ENCODE measurements at places on chromosomes 7 and 10.

- DNase-seq, result no peak
Measured at GRCh38 chr10:43595739-43596298, 10.4 kb upstream of the ZNF485 start.

GRCh38 chr7:82443547-82444219, at the start of gene CACNA2D1:
CACNA2D1 (minus strand) TSS chr7:82443777.
- peak; percentile 55 for DNase-seq

- DNase-seq, result no peak
Measured at GRCh38 chr10:123538401-123539320, 127.5 kb upstream of the GPR26 start.

DNA sequence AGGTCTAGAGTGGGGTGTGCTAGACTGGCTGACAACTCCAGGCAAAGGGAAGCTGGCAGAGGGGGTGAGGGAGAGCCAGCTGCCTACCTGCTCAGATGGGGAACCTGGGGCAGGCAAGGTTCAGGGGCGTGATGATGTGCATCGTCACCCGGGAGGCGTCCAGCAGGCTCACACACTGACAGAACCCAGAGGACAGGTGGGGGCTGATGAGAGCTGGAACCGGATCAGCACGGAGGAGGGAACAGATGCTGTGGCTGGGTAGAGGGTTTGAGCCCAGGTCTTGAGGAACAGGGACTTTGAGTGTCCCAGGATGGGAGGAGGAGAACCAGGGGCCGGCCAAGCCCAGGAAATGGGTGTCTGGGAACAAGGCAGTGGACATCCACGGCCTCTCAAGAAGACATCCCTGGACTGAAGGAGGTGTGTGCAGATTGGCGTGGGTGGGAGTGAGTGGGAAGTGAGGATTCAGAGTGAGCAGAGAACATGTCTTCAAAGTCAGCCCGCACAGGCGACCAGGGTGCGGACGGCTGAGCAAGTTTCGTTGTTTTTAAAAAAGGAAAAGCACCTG, 3.9 kb downstream of the RASGEF1A start:
- DNase-seq, result no peak

- no peak for DNase-seq
Measured at GRCh38 chr10:114180937-114181336, 1.8 kb downstream of the TDRD1 start.

GRCh38 chr10:22999942-23000341, 72.1 kb downstream of the ARMC3 start:
- no peak for DNase-seq

- no peak for DNase-seq
Measured at GRCh38 chr10:29615195-29615594, 19.6 kb downstream of the SVIL start.

- no peak for DNase-seq
Measured at GRCh38 chr7:43872406-43873110, 3.2 kb upstream of the MRPS24 start.

DNA sequence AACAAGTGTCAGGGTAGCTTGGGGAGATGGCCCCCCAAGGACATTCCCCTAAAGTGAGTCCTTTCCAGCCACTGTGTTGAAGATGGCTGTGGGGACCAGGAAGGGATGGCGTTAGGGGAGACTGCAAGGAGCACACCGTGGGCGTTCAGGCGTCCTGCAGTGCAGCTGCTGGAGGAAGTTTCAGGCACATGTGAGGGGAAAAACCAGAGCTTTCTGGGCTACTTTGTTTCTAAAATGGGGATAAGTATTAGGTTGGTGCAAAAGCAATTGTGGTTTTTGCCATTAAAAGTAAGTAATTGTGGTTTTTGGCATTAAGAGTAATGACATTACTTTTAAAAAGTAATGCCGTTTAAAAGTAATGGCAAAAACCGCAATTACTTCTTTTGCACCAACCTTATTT, 14.3 kb downstream of the PRF1 start:
- DNase-seq, result no peak

- DNase-seq, result no peak
Measured at GRCh38 chr10:1573334-1573969, 163.9 kb downstream of the ADARB2 start.

DNA sequence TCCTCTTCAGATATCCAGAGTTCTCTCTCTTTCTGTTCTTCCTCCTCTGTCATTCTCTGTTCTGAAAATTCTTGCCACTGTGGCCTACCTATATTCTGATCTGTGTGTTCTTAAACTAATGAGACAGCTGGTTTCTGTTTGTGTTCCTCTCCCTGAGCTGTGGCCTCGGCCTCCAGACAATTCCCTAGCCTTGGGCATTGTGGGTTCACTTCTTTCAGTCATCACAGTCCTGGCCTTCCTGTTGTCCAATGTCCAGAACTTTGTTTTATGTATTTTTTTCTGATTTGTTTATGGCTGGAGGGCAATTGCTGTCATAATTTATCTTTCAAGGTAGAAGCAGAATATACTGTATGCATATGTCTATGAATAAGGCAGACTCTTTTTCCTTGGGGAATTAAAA, 173.2 kb upstream of the MTPN start:
- no peak for DNase-seq

DNA sequence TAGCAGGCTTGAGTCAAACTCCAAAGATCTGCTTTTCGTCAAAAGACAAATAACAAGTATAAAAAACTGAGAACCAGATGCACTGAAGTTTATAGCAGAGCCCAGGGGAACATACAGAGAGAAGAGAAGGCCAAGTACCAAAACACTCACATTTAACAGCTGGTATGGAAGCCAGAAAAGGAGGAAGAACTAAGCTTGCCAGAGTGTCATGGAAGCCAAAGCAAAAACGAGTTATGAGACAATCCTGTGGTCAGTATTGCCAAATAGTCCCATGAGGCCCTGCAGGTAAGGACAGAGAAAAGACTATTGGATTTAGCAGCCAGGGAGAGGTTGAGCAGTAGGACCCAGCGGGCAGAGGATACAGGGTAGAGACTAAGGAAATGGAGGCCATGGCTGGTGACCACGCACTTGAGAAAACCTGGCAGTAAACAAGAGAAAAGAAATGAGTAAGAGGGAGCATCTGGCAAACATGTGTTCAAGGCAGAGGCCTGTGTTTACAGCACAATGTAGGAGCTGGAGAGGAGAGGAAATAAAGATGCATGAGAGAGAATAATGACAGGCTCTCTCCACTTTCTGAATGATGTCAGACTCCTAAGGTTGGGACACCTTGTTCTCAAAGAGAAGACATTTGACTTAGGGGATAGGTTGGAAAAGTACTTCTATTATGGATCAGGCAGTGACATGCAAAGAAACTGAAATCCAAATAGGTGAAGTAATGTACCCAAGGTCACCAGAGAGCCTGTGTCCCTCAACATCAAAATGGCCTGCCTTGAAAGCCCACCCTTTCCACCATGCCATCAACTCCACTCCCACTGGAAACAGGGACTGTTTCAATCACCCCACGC, 9.1 kb downstream of the CREB3L2 start:
- peak; percentile 67 for DNase-seq

GRCh38 chr10:96512524-96513304, 1.0 kb downstream of the TLL2 start:
- no peak for DNase-seq

DNA sequence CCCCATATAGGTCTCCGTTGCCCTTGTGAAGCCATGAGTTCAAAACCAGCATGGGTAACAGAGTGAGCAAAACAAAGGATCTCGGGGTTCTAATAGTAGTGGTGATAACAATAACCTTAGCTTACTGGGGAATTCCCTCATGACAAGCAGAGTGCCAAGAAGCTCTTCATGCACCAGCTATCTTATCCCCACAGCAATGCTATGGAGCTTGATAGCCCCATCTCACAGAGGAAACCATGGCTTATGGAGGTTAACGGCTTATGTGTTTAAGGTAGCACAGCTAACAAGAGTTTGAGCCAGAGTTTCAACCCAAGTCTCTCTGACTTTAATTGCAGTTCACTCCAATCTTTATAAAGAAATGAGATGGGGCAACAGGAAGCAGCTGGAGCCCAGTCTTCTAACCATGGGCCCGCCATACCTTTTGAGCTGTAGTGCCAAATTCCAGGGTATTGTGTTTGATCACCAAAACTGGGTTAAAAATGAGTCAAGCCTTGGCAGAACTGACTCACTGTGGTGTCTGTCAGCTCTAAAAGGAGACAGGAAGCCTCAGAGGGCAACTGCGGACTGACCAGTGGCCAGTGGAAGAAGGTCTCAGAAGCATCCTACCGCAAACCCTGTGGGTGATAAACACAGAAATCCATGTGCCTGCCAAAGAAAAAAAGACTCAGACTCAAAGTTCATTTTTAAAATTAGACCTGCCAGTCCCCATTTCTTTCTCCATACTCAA, 16.5 kb upstream of the PLAU start:
- no peak for DNase-seq
